ENCODE measurements at places on chromosomes 16 and 17.

- DNase-seq, result no peak
These were observed 48.4 kb downstream of the PDPK1 start for GRCh38 chr16:2586241-2586640.

DNA sequence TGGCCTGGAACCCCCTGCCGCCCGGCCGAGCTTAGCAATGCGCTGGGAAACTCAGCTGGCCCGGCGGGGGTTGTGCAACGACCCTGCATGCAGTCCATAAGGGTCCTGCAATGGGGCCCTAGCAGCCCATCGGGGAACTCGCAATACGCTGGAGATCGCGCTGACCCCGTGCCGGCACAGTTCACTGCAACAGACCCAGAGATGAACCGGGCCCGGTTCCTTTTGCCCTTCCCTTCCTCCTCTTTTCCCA, 375 bp downstream of the SLC25A11 start:
- no peak for DNase-seq

GRCh38 chr16:17377360-17378324, 93.1 kb downstream of the XYLT1 start:
- DNase-seq, result no peak

DNA sequence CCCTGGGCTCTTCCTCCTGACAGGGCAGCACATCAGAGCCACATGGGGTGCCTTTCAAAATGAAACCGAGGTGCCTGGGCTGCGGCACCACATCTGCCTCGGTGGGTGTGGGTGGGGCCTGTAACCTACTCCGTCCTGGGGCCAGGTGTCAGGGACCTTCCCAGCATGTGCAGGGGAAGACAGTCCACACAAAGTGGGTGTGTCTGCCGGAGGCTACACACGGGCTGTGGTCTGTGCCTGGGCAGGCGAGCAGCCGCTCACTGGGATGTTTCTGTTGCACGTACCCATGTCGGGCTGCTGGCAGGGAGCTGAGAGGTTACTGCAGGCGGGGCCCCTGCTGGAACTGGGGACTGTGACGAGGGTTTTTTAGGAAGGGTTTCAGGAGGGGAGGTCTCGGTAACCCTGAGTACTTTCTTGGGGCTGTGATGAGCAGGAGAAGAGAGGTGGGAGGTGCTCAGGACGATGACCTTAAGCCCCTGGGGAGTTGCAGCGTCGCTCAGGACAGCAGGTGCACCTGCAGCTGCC, 351.2 kb downstream of the SEC14L1 start:
- no peak for DNase-seq

DNA sequence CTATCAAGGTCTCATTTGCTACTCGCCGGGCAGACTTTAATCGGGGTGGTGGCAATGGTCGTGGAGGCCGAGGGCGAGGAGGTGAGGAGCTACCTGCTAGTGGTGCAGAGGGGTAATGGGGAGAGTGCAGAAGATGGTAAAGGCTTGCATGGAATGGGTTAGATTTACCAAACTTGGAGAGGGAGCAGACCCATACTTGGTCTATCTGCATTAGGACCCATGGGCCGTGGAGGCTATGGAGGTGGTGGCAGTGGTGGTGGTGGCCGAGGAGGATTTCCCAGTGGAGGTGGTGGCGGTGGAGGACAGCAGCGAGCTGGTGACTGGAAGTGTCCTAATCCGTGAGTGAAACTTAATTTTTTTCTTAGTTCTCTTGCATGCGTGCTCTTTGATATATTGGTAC, 10.1 kb downstream of the FUS start:
- DNase-seq, result no peak

DNA sequence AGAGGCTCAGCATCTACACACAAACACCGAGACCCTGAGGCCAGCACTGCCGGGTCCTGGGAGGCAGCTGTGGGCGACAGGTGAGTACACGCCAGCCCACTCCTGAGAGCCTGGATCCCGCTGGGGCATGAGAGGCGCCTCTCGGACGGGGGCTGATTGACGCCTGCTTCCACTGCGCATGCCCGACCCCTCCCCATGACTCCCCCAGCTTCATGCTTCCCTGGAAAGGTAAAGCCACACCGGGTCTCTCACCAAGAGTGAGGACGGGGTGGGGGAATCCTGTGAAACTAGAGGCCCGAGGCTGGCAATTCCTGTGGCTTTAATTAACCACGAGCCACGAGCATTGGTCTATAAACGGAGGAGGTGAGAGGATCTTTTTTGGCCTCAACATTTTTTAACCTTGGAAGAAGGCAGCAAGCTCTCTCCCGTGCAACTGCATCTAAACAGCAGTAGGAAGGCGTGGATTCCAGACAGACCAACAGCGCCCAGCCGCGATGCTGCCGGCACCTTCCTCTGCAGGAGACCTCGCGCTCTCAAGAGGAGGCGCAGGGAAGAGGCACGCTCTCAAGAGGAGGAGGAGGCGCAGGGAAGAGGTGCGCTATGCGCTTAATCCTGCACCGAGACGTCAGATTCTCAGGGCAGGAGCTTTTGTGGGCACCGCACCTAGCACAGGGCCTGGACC, 71.8 kb upstream of the METRNL start:
- DNase-seq, result no peak

DNA sequence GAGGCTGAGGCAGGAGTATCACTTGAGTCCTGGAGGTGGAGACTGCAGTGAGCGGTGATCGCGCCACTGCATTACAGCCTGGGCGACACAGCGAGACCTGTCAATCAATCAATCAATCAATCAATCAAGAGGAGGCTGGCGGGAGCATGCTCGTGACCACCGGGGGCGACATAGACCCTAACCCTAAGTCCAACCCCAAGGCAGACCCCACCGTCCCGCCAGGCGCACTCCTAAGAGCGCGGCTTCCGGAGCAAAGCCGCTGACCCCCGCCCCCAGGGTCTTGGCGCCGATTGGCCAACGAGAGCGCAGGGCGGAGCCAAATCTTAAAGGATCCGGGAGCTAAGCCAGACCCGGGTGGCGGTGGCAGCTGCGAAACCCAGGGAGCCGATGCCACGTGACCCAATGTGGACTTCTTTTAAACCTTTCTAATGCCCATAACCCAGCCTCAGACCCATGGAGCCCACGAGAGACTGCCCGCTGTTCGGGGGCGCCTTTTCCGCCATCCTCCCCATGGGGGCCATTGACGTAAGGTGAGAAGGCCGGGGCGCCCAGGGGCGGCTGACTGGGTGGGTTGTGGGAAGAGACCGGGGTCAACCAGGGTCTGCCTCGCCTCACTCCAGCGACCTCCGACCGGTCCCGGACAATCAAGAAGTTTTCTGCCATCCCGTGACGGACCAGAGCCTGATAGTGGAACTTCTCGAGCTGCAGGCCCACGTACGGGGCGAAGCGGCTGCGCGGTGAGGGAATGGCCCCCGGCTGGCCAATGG, at the start of gene RANGRF:
RANGRF (plus strand) TSS at position 335 of the 767 bp plus-strand sequence; CDS start at position 454, 119 bp downstream.
- DNase-seq, result peak; percentile 89

DNA sequence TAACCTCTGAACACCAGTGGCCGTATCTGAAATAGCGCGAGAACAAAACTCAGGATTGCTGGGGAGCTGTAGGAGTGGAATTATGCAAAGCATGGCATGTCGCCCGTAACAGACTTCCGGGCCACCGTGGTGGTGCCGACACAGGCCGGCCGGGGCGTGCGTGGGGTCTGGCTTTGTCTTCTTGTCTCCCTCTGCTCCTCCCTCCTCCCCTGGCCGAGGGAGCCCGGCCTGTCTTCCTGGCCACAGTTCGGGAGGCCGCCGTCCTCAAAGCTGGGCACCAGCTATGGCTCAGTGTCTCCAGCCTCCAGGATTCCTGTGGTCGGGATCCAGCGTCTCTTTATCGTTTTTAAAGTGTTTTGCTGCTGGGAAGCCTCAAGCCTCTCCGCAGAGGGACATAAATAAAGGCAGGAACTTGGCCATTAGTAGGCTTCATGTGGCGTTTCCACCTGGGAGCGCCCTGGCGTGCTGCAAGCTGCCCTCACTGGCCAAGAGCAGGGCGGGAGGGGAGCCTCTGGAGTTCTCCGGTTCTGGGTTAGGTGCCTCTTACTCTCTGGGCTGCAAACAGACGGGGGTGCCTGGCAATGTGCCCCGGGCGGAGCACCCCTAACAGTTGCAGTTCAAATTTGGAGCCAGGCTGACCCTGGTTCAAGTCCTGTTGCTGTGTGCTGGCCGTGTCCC, 22.0 kb upstream of the NPTX1 start:
- no peak for DNase-seq

GRCh38 chr17:79088997-79089328, 14.3 kb downstream of the ENGASE start:
- no peak for DNase-seq

- DNase-seq, result no peak
These were observed 133.2 kb upstream of the SOX9 start for GRCh38 chr17:71987634-71988033.

- no peak for DNase-seq
These were observed 264.2 kb downstream of the SEC14L1 start for GRCh38 chr17:77404812-77405581.

- DNase-seq, result no peak
These were observed 12.2 kb upstream of the HS3ST4 start for GRCh38 chr16:25679511-25679910.

DNA sequence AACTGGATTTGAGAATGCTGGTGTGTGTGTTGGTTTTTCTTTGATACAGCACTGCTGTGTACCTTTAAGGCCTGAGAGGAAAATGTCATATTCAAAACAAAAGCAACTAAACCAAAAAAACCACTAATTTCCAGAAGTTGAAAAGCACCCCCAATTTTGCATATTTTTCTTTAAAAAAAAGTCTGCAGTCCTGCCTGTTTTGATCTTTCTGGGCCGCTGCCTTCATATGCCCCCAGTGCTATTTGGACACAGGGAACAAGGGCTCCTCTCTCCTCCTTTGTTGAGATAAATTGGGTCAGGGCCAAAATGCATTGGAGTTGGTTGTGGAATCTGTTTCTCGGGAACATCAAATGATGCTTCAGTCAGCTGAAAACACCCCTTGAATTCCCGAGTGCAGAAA, 26.9 kb downstream of the GPT2 start:
- DNase-seq, result no peak

DNA sequence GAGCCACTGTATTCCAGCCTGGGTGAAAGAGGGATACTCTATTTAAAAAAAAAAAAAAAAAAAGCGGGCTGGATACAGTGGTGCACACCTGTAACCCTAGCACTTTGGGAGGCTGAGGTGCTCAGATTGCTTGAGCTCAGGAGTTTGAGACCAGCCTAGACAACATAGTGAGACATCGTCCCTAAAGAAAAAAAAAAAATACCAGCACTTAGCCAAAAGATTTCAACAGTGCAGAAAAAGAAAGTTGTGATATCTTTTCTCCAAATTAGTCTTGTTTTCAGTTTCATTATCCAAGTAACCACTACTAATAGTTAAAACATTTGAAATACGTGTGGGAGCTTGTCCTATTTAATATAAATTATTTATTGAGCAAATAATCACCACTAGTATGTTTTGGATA, 48.7 kb downstream of the TENT4B start:
- DNase-seq, result no peak

DNA sequence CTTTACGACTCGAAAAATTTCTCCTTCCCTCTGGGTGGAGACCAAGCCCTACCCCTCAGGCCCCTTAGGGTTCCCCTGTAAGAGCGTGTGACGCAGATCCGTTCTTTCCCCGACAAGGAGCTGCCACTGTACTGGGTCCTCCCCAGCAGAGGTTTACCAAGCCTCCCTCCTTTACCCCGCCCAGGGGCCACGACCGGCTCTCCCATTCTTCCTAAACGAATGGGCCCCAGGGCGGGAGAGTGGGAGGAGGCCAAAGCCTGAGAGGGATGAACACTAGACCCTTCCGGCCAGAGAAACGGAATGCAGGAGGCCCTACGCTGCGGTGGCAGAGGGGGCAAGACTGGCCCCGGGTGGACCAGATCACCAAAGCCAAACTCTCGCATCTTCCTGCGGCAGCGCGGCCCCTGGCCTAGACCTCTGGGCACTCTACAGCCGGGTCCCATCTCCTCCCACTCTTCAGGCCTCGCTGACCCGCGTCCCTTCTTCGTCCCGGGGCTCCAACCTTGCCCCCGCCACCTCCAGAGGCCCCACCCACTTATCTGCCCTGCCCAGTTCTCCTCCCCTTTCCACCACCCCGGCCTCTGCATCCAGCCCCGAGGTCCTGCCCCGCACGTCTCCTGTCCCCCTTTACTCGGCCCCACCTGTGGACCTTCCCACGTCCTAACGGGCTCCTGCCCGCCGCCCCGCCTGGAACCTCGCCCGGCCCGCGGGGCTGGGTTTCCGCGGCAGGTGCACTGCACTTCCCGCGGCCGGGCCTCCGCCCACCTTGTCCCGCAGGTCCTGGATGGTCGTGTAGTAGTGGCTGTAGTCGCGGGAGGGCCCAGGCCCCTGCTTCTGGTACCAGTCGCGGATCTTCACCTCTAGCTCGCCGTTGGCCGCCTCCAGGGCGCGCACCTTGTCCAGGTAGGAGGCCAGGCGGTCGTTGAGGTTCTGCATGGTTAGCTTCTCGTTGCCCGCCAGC, 765 bp downstream of the KRT19 start:
- peak; percentile 29 for DNase-seq

DNA sequence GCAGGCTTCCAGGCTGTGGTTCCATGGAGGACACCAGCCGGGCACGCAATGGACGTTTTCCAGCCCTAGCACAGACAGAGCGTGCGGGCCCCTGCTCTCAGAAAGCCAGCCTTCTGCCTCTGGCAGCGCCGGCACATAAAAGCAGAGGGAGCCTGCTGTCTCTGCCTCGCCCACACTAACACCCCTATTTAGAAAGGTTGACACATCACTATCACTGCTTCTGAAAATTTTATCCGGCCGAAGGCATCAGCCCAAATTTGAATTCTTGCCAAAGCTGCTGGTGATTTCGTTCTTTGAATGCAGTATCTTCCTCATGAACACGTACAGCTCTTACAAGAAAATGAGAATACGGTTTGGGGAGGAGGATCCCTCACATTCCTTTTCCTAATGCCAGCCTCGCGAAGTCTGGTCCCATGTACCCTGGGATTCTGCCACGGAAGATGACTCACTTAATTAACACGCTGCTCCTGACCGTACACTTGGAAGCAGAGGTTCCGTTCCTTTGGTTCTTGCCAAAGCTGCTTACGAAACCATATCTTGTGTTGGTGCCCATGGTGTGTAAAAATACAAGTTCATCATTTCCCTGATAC, 1.3 kb upstream of the RAB11FIP3 start:
- peak; percentile 74 for DNase-seq

GRCh38 chr16:9787717-9788116, 394.5 kb downstream of the GRIN2A start:
- DNase-seq, result no peak

- DNase-seq, result no peak
These were observed 4.5 kb upstream of the GALK1 start for GRCh38 chr17:75769536-75769935.

- DNase-seq, result no peak
These were observed 220.2 kb upstream of the TBX2 start for GRCh38 chr17:61179380-61179806.

GRCh38 chr17:9557161-9557755, 18.4 kb downstream of the STX8 start:
- DNase-seq, result no peak

DNA sequence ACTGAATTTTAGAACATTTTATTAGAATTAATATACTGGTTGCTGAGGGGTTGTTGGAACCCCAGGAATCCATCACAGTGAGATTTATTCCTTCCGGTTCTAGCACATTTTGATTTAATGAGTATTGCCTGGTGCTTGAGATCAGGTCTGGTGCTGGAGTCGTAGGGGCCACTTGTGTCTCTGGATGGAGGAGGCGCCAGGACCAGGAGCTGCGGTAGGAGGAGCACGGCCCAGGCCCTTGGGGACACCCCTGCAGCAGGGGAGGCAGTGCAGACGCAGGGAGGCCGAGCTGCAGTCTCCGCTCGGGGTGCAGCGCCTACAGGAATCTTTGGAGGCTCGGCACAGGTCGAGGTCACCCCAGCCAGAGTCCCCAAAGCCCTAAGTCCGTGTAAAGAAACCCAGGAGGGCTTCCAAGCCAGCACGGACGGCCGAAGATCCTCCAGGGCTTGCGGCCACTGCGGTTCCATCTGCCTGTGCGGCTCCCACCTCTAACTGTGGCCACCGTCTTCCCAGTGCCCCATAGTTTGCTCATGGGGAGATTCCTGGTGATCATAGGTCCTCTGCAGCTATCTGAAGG, 66.2 kb upstream of the CREBBP start:
- DNase-seq, result no peak

Data from LoVo (cell line).